ENCODE measurements at places on chromosomes 3 and 15.

GRCh38 chr15:95887666-95888390, 442.7 kb upstream of the NR2F2 start:
- no peak for DNase-seq

- DNase-seq: no peak
Observed at GRCh38 chr3:140655678-140656077, 22.2 kb upstream of the TRIM42 start.

GRCh38 chr3:8622873-8623691, 21.5 kb downstream of the SSUH2 start:
- DNase-seq: peak; percentile 54

- DNase-seq: no peak
Observed at GRCh38 chr3:40169983-40170382, 139.5 kb upstream of the EIF1B start.

DNA sequence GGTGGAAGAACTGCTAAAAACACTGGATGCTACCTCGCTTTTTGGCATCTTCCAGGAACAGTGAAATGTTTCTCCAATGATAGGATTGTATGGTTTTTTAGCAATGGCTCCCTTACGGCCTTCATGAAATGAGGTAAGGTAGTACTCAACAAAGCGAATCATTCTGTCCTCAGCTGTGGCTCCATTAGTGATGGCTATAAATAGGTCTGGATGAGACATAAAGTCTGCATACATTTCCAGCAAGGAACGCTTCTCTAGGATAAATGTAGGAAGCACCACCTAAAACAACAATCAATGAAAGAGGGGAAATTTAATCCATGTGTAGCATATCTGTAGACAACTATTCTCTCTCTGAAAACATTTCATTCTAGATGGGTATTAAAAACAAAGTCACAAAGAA, 32.4 kb upstream of the SNX4 start:
- no peak for DNase-seq

DNA sequence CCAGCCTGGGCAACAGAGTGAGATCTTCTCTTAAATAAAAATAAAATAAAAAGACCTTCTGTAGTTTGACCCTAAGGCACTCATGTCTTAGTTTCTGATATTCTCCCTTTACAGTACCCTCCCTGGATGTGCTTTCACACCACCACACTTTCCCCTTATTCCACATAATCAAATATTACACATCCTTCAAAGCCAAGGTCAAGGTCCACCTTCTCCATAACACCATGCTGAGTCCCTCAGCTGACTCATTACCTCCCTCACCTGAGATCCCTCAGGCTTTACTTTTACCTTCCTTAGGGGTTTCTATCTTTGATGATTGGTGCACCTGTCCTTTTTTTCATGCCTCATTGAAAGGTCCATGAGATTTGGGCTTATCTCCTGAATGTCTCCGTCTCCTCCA, 25.5 kb upstream of the MNS1 start:
- peak; percentile 45 for DNase-seq

GRCh38 chr3:8990266-8991215, 27.3 kb upstream of the RAD18 start:
- no peak for DNase-seq

GRCh38 chr3:132164469-132165092, 129.8 kb upstream of the CPNE4 start:
- DNase-seq: no peak

DNA sequence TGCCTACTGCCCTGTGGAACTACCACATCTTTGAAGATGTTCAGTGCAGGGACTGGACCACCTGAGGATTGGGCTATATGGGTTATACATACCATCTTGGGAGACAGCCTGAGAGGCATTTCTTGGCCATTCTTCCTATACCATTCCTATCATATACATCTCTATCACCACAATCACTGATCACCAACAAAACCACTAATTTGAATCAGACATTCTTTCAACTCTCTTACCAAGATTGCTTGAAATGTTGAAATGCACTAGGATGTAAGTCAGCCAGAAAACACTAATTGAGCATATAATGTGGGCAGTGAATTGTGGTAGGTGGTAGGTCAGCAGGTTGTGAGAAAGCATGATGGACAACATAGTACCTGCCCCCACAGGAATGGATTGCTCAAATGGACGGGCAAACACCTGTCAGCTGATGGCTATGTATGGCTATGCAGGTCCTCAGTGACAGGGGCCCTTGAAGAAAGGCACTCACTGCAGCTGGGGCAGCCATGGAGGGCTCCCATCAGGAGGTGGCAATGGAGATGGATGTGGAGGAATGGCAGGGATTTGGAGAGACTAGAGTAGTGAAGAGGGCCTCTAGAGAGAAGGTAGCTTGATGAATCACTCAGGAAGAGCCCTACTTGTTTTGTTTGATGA, 49.1 kb downstream of the AMOTL2 start:
- no peak for DNase-seq

DNA sequence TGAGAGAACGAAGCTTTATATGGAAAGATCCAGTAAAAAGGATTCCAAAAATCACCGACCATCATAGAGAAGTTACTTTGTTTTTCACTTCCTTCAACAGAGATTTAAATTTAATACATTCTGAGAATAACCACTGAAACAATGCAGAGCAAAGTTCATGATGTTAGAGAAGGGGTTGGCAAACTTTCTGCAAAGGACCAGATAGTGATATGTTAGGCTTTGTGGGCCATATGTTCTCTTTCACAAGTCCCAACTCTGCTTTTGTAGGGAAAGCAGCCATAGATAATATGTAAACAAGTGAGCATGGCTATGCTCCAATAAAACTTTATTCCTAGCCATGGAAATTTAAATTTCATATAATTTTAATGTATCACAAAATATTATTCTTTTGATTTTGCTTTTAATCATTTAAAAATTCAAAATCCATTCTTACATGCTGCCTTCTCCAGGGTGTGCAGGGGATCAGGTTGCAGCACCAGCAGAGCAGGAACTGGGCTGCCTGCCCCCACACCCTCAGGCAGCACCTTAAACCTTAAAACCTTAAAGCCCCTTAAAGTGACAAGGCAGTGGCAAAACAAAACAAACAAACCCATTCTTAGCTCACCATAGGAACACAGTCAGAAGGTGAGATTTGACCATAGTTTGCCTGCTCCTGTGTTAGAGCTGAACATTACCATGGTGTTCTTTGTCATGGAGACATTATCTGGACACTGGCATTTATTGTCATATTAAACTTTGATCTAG, 16.9 kb upstream of the IGSF10 start:
- no peak for DNase-seq

All from large intestine (tissue), 12 donors.